ENCODE measurements at places on chromosomes 1 and 21. TPM values are rescaled to one million over a fixed set of nuclear protein-coding genes. Genes with fewer than 3 reads are reported as not detected.

DNA sequence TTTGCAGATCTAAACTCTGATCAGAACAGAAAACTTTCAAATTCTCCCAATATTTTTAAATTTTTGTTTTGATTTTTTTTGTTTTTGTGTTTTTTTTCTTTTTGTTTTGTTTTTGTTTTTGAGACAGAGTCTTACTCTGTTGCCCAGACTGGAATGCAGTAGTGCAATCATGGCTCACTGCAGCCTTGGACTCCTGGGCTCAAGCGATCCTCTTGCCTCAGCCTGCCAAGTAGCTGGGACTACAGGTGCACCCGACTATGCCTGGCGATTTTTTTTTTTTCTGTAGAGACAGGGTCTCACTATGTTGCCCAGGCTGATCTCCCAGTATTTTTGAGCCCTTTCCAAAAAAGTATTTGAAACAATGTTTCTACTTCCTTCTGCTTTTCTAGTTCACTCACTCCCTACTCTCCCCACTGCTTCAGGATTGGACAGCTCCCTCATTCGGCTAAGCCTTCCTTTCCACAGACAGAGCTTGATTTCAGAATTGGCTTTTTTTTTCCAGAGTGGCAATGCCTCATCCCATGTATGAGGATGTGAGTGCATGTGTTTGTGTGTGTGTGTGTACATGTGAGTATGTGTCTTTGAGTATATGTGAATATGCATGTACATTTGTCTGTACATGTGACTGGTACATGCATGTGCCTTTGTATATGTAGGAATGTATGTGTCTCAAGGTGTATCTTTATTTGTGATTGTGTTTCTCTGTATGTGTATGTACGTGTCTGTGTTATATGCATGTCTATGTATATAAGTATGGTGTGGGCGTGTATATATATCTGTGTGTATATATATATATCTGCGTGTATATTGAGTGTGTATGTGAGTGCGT, 11.9 kb downstream of the LHX4 start:
- no peak for DNase-seq

- DNase-seq: no peak
Observed at GRCh38 chr21:46095083-46095719, 2.7 kb upstream of the COL6A2 start.

DNA sequence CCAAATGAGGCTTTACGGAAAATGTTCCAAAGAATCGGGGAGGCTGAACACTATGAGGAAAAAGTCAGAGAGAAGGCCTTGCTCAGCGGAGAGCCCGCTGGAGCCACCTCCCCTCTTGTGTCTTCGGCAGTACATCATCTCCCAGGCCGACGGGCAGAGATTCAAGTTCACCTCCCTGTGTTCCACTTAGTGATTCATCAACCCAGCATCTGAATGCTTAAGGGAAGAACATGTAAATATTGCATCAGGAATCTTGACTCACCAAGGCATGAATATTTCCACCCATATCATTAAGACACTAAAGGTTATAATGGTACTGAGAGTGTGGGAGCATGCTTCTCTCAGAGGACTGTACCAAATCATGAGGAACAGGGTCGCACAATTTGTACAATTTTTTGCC, 172.5 kb downstream of the ST6GALNAC5 start:
- DNase-seq: no peak

- no peak for DNase-seq
Observed at GRCh38 chr1:64984106-64984505, 17.8 kb upstream of the JAK1 start.

- DNase-seq: no peak
Observed at GRCh38 chr21:20272791-20273362, 725.3 kb upstream of the NCAM2 start.

DNA sequence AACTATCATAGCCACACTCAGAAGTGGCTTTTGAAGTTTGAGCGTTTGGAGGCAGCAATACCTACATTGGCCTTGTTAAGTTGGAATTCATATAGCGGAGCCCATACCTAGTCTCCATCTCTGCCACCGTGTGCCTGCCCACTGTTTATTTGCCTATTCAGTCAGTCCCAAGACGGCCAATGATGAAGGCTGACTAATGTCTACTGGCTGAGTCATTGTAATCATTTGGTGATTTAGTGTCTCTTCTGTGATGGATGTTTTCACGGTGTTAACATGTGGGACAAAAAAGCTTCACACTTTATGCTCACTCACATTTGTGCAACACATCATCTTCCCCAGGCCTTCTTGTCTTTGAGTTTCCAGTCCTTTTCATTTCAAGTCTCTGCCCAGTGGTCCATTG, 92.6 kb upstream of the PBX1 start:
- DNase-seq: no peak

DNA sequence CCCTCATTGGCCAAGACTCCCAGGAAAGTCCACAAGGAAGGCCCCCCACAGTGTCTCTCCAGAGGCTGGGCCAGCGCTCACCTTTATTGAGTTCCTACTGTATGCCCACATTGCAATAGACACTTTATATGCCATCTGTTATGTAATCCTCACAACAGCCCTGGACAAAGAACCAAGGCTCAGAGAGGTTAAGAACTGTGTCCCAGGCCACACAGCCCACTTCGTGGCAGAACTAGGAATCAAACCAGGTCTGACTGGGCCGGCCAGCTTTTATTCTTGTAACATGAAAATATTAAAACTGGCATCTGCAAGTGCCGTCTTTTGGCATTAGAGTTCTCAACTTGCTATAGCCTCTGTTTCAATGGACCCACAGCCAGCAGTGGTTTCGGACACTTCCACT, 4.5 kb downstream of the CTRC start:
- no peak for DNase-seq

- no peak for DNase-seq
Observed at GRCh38 chr1:200675588-200675852, 5.8 kb upstream of the DDX59 start.

- DNase-seq: no peak
Observed at GRCh38 chr21:33022489-33022827, 3.3 kb upstream of the OLIG2 start.

- DNase-seq: no peak
Observed at GRCh38 chr1:229895605-229896004, 171.4 kb upstream of the GALNT2 start.

- no peak for DNase-seq
Observed at GRCh38 chr1:114558544-114558943, 22.9 kb downstream of the BCAS2 start.

GRCh38 chr1:24351918-24352627, 32.9 kb downstream of the GRHL3 start:
- peak; percentile 87 for DNase-seq

DNA sequence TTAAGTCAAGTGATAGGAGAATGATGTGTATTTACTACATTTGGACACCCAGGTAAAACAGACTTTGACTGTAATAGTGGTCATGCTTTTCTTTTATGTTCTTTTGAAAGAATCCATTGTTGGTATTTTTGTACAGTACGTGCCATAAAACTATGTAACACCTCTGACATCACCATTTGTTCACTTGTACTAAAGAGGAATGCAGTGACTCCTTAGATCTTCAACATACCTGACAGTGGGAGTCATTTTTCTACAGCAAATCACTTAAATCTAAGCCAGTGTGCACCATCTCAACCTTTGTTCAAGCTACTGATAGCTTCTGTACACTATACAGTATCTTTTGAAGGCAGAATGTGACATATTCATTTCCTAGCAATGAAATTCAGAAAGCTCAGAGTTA, 6.3 kb upstream of the PLD5 start:
- no peak for DNase-seq

- no peak for DNase-seq
Observed at GRCh38 chr1:235325139-235325538, 2.8 kb downstream of the ARID4B start.

- DNase-seq: peak; percentile 64
Observed at GRCh38 chr1:234962340-234962989, 166.2 kb downstream of the TOMM20 start.

DNA sequence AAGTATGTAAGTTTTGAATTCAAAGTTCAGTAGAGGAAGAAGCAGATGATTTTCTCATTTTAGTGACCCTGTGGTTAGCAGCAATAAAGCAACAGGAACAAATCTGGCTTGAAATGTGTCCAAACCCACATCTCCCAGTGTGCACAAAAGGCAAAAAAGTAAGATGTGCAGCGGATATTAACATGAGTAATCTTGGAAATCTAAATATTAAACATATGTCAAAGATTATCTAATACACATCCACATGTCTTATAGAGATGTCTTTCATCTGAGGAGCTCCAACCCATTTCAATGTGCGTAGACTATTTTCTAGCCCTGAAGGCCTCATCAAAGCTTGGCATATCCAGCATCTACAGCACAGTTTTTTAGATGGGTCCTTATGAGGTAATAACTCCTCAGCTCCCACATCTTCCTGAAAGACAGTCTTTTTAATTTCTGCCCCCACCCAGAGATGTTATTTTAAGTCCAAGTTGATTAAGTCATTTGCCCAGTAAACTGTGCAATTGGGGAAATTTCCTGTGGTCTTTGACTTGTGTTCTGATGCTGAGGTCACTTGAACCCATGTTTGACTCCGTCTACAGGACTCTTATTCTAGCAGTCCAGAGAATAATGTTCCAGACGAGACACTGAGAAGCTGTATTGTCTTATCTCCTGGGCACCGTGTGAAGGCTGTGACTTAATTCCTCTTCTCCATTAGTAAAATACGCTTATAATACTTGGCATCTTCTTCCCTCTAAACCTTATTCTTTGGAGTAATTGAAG, 73.7 kb downstream of the LMO4 start:
- DNase-seq: no peak

DNA sequence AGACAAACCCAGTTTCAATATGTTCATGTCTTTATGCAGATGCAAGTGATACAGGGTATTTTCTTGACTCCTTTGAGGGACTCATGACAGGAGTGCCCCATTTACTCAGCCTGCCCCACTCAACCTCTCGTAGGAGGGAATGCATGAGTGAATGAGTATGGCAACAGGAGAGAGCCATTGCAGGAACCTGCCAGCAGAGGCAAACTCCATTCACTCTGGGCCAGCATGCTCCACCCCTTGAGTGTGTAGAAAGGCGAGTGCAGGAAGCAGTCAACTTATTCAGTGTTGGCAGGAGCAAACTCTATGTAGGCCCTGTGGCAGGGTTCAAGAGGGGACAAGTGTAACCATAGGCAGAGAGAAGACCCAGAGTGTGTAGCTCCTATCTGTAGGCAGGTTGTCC, 1526.3 kb downstream of the PLA2G4A start:
- no peak for DNase-seq

- no peak for DNase-seq
Observed at GRCh38 chr21:45631540-45631939, 12.0 kb upstream of the PCBP3 start.

GRCh38 chr1:54543729-54544496, 4.1 kb upstream of the ACOT11 start:
- no peak for DNase-seq

DNA sequence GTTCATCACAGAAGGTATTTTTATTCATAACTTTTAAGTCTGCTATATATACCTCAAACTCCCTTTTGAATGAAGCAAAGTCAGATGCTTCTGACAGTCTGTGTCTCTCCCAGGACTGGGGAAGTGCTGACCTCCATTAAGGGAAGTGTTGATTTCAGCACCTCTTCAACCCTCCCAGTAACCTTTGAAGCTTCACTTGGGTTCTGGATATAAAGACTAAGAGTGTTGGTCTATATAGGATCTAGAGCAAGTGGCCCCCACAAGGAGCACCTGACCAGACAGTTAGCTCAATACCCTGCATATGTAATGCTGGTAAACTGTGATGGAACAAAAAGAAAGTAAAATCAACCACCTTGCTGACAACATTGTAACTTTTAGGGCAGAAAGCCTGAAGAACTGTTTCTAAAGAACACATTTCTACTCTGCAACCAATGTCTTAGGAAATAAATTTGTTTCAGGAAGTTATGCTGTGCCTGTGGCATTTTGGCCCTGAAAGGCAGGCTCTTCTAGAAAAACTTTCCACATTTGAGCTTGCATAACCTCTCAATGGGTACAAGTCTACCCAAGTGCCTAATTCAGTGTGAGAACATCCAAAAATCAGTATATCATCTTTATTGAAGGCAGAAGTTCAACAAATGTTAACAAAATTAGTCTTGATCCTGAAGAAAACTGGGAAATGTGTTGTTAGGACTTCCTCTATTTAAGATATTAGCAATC, 865 bp upstream of the PTPN22 start:
- peak; percentile 27 for DNase-seq

DNA sequence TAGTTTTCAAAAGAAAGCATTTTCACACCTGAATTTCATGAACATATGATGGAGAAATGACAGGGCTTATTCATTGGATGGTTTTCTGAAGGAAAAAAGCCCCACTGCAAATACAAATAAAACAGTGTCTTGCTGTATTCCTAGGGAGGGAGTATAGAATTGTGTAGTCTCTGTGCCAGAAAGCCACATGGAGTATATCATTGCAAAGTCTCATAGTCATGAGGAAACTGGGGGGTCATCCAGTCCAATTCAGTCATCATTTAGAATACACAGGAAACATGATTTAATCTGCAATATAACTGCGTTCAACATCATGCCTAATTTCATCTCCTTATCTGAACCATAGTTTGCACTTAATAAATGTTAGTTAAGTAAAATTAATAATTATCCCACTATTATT, 222.3 kb downstream of the NTNG1 start:
- DNase-seq: no peak

DMBX1 gene
- 0.10 TPM for total RNA-seq

CELA3B gene
- not detected for total RNA-seq

LCE1B gene
- not detected for total RNA-seq

PYGO2 gene
- 32.4 TPM for total RNA-seq

HHIPL2 gene
- total RNA-seq: not detected

TRAF3IP3 gene
- 212 TPM for total RNA-seq

ALPL gene
- total RNA-seq: not detected

TNFSF4 gene
- 0.58 TPM for total RNA-seq

GRIK3 gene
- not detected for total RNA-seq

OR6K3 gene
- total RNA-seq: not detected

PADI2 gene
- total RNA-seq: not detected

ZBED6 gene
- total RNA-seq: 18.6 TPM

UMODL1 gene
- total RNA-seq: not detected

Data from activated CD4-positive, alpha-beta memory T cell treated with anti-CD3 and anti-CD28 coated beads for 36 hours (primary cell).